ENCODE measurements at places on chromosomes 3 and 15.

GRCh38 chr3:126147147-126147931 lies 33.0 kb downstream of the ALDH1L1 start:
- DNase-seq, result peak; percentile 2

- DNase-seq, result no peak
Measured at GRCh38 chr15:76393614-76394013, 57.0 kb downstream of the ISL2 start.

DNA sequence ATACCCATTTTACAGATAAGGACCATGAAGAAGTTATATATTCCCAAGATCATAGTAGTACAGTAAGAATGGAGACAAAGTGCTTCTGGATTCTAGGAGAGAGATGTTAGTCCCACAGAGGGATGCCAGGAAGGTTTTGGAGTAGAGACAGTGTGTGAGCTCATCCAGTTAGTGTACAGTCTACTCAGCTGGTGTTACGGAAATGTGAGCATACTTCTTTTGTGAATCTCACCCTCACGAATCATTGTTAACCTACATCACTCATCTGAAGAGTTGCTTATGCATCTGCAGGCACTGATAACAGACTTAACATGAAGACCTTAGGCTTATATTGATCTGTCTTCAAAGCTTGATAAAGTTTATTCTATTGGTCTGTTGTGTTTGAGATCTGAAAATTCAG lies 106.6 kb upstream of the PTPRG start:
- DNase-seq, result no peak

DNA sequence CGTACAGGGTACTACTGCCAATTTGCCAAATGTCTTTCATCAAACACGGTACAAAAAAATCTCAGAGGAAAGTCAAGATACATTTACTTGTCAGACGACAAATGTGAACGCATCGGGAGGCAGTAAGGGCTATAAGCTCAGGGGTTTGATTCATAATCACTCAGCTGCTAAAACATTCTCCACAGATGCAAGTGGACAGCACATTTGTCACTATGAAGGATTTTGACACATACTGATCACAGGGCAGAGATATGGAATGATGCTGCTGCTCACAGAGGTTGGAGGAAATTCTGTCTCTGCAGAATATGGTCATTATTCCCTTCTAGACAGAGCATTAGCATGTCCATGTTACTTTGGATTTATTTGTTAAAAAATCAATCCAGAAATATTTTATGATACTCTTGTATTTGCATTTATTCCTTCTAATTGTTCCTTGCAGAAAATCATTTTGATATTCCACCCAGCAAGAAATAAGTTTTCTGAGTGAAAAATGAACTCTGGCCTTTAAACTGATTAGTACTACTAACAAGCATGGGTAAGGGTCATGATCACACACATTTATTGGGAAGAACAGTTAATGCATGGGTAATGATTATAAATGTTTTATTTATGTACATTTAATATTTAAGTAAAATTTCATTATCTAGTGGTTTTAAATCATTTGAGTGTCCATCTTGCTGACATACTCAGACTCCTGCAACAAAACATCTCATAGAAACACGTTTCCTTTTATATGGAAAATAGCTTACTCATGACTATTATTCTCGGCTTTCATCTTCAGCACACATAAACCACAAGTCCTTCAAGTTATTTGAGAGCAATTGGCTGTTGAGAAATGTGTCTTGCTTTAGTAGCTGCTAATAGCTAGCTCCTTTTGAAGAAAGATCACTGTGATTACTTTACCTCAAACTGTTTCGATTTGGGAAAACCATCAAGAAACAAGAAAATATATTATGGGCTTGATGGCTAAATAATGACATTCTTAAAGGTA lies 559.3 kb downstream of the MECOM start:
- no peak for DNase-seq

- peak; percentile 82 for DNase-seq
Measured at GRCh38 chr3:132135628-132136333, 101.0 kb upstream of the CPNE4 start.

- peak; percentile 66 for DNase-seq
Measured at GRCh38 chr3:157436583-157437291, at the start of gene PTX3. TSS of gene PTX3 (plus strand) at chr3:157436850. CDS start at chr3:157436934, 84 bp downstream.

DNA sequence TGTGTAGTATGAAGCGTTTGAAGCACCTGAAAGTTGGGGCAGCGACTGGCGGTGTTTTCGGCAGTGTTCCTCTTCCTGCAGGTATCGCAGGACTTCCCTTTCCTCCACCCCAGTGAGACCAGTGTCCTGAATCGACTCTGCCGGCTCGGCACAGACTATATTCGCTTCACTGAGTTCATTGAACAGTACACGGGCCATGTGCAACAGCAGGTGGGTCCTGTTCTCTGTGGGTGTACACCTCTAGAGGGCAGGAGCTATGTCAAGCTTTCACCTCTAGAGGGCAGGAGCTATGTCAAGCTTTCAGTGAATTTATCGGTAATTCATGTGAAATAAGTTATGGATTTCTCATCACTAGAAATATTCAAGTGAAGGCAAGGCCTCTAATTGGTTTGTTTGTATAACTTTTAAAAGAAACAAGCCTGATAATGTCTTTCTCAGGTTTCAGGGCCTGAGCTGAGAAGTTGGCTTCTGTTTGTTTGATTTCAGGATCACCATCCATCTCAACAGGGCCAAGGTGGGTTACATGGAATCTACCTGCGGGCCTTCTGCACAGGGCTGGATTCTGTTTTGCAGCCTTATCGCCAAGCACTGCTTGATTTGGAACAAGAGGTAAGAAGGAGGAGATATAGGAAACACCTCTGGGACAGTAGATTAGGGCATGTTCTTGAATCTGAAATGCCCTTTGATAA lies 5.3 kb downstream of the TUBGCP4 start:
- peak; percentile 24 for DNase-seq

DNA sequence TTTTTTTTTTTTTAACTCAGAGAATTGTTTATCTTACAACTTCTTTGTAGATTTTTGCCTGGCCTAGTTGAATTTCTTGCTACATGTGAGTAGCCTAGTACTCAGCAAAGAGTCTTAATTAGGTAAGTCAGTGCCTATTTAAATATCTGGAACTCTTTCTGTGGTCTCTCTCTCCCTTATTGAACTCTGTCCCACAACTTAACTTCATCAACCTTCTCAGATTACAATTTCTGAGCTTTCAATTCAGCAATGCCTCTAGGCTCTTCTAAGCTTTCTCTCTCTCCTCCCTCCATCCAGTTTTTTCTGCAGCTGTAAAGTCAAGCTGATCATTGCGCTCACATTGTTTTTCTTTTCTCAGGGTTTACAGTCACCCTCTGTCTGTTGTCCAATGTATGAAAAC lies 517.6 kb upstream of the ROBO1 start:
- DNase-seq, result no peak

- no peak for DNase-seq
Measured at GRCh38 chr3:98980915-98981596, 79.6 kb upstream of the DCBLD2 start.

GRCh38 chr15:93486407-93487117 lies 397.6 kb upstream of the RGMA start:
- DNase-seq, result no peak

- DNase-seq, result no peak
Measured at GRCh38 chr15:31337352-31338031, 10.9 kb downstream of the KLF13 start.

DNA sequence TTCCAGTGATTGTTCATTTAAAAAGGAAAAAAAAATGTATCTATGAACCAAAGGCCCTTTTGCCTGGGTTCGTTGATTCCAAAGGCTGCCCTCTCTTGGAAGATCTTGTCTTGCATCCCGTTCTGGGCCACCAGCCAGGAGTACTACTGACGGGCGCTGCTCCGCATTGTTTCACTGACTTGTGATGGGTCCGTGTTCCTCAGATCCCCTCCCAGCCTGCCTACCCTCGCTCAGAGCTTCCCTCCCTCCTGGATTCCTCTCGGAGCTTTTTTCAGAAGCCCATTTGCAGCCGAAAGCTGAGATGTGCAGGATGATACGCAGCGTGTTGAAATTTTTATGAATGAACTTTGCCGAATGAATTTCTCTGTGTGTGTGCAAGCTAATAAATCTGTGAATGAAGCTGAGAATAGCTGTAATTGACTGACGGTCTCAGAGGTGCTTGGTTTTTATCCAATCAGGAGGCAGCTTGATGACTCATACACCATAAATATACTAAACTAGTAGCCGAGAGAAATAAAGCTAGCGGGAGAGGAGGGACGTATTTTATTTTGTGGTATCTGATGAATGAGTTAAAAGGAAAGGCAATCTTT lies at the start of gene SHC4:
TSS of gene SHC4 (minus strand) at position 396 of the 590 bp plus-strand sequence. CDS start 904 bp downstream, outside the sequence.
- DNase-seq, result peak; percentile 72

- DNase-seq, result no peak
Measured at GRCh38 chr3:189071446-189071845, 100.3 kb upstream of the TPRG1 start.

- DNase-seq, result no peak
Measured at GRCh38 chr15:66264859-66265513, 11.4 kb upstream of the MEGF11 start.

DNA sequence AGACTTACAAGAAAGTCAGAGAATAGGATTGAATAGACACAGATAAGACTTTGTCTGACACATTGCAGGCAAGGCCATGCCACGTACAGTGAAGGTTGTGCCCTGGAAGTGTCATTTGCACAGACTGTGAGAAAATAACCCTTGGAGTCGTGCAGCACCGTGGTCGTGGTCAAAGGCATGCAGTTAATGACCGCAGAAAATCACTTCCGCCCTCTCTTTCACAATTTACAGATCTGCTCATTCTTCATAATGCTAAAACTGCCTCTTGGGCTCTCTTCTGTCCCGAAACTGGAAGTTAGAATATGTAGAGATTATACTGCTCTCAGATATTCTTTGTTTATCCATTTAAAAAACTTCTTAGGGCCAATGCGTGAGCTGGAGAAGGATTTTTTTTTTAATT lies 73.2 kb upstream of the CTXND1 start:
- DNase-seq, result no peak

DNA sequence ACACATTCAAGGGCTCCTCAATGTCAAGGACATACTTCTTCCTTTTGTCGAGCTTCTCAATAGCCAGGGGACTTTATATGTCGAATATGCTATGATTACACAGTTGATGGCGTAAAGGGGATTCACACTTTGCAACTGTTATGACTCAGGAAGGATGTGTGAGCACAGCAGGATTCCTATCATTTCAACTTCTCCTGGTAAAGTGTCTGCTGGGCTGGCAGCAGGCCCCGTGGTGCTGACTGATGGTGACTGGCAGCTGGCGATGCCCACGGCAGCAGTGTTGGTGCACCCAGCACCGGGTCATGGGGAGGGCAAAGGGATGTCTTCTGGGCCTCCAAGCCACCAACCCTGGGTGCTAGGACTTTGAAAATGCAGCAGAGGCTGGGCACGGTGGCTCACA lies 44.8 kb upstream of the GNB5 start:
- no peak for DNase-seq

- no peak for DNase-seq
Measured at GRCh38 chr3:5011555-5012256, 32.5 kb downstream of the BHLHE40 start.

DNA sequence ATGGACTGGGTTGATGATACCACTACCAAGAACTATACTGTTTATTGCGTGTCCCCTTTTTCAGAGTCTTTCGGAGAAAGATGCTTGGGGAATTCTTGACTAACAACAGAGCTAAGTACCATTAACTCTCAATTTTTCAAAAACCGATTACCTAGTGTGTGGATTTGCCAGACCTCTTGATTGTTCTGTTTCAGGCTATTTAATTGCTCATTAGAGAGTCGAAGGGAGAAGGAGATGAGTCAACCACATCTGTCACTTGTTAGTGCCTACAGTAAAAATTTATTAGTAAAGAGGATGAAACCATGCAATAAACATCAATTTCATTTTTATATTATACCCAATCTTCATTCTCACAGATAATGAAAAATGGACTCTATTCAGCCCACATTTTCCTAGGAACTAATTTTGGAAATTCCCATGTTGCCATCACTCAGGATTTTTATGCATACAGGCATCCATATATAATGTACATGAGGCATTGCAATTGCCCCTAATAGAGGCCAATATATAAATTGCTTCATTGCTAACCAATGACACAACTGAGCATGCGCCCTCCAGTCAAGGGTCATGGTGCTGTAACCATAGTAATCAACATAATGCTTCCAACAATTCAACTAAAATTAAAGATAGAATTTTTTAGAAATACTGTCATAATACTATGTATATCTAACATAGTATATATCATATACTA lies 541.7 kb downstream of the TBL1XR1 start:
- DNase-seq, result no peak

- no peak for DNase-seq
Measured at GRCh38 chr3:19972054-19972453, 25.2 kb downstream of the RAB5A start.

DNA sequence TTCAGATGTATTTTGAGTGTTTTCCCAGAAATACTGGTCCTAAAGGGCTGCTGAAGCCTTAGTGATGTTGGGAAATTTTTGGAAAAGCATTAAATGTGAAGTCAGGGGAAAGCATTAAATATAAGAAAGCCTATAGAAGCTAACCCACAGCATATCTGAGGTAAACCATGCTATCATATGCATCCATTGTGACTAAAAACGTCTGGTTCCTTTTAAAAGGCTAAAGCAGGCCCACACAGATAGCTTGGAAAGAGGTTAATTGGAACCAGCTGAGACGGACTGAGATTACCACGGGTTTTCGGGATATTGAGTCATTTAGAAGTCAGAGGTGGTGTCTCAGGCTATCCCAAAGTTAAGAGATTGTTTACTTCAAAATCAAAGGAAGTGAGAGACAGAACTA lies 78.2 kb downstream of the CYP19A1 start:
- DNase-seq, result no peak

DNA sequence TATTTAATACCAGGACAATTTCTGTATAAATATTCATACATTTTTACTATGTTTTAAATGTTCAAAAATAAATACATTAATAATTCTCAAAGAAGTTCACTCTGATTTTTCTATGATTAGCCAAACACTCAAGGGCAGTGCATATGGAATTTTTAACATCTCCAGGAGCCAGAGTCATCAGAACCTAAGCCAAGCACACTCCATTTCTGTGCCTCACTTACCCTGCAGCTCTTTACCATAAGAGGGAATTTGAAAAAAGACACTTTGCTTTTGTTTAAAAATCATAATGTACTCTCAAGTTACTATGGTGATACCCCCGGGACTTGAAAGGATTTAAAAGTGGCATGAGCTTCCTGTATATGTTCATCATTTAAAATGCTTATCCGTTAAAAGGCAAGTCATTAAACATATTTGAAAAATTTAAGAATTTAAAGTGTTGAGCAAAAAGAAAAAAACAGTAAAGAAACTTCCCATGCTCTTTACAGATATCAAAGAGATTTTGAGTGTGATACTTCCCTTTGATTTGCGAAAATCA lies 747.4 kb upstream of the NECTIN3 start:
- no peak for DNase-seq

GRCh38 chr3:46477145-46477544 lies 12.4 kb upstream of the LTF start:
- no peak for DNase-seq

DNA sequence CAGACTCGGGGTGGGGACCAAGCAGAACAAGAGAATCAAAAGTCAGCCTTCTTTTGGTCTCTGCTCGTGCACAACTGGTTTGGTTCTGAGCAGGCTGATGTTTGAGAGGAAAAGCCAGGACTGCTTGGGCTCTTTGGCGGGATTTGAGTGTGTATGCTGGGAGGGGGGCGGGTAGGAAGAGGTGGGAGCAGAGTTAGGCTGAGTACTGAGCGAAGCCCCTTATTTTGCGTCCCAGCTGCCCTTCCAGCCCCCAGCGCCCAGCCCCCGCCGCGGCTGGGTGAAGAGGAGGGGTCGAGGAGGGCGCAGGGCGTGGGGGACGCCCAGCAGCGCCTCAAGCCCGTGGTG lies 153.5 kb upstream of the GOLIM4 start:
- peak; percentile 6 for DNase-seq
